Mesendoderm (in vitro differentiated cells): ENCODE measurements at places on chromosomes 16 and 17.

GRCh38 chr16:84196727-84197394 lies 5.9 kb downstream of the ADAD2 start:
- H3K4me1 ChIP-seq: no peaks in the 10 kb centered on the region
- H3K4me3 ChIP-seq: no peak overlapping the region
- H3K27ac ChIP-seq: no peak overlapping the region
- no peak for DNase-seq
- no peaks in the 10 kb centered on the region for H3K36me3 ChIP-seq

DNA sequence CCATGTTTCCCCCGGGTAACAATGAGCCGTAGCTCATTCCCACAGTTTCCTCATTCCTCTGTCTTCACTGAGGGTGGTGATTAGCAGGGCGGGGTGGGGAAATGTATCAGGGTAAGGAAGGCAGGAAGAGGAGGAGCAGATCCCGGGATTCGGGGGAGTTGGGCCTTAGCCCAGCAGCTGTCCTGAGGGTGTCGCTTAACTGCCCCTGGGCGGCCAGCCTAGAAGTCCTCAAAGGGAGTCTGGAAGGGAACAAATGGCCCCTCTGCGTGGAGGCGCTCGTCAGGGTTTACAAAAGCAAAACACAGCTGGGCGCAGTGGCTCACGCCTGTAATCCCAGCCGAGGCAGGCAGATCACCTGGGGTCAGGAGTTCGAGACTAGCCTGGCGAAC lies 14.3 kb downstream of the MLYCD start:
- peaks cover 16% of the 10 kb centered on the region for H3K4me1 ChIP-seq
- no peaks in the 10 kb centered on the region for H3K27me3 ChIP-seq
- H3K4me3 ChIP-seq: no peak overlapping the region
- no peak overlapping the region for H3K27ac ChIP-seq
- peak; percentile 74 for DNase-seq

- peak; percentile 51 for DNase-seq
- H3K36me3 ChIP-seq: no peaks in the 10 kb centered on the region
Observed at GRCh38 chr16:54211203-54211602, 75.4 kb downstream of the IRX3 start.

- no peak overlapping the region for H3K27ac ChIP-seq
- no peak overlapping the region for H3K4me3 ChIP-seq
- H3K27me3 ChIP-seq: no peaks in the 10 kb centered on the region
- no peaks in the 10 kb centered on the region for H3K36me3 ChIP-seq
Observed at GRCh38 chr16:88673716-88674379, 11.0 kb upstream of the MVD start.

DNA sequence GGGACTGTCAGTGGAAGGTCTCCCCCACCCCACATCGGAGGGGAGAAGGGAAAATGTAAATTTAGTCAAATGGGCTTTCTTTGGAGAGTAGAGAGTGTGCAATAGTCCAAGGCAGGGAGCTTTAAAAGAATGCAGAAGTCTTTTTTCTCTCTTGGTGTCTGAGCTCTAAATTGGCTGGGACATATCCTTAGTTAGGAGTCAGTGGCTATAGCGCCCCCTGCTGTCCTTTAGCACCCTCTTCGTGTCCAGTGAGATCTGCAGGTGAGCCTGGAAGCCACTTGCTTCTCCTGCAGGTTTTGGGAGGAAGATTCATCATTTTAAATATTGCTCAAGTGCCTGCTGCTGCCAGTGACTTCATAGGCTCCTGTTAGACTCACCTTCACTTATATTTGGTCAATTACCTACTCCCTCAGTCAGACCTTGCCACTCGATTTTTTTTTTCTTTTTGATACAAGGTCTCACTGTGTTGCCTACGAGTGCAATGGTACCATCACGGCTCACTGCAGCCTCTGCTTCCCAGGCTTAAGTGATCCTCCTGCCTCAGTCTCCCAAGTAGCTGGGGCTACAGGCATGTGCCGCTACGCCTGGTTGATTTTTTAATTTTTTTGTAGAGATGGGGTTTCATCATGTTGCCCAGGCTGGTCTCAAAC lies 174.8 kb downstream of the PRKCB start:
- no peak overlapping the region for H3K4me3 ChIP-seq
- peak; percentile 77 for DNase-seq
- no peak overlapping the region for H3K27ac ChIP-seq
- H3K27me3 ChIP-seq: no peaks in the 10 kb centered on the region
